Left kidney (tissue), 8 donors: ENCODE measurements at places on chromosomes 16 and 17. TPM values are rescaled to one million over a fixed set of nuclear protein-coding genes. Genes with fewer than 3 reads are reported as not detected.

- no peak for DNase-seq
These were observed 140.6 kb downstream of the CLEC16A start for GRCh38 chr16:11084876-11085485.

GRCh38 chr16:66155933-66156332 lies 210.6 kb upstream of the CDH5 start:
- no peak for DNase-seq

DNA sequence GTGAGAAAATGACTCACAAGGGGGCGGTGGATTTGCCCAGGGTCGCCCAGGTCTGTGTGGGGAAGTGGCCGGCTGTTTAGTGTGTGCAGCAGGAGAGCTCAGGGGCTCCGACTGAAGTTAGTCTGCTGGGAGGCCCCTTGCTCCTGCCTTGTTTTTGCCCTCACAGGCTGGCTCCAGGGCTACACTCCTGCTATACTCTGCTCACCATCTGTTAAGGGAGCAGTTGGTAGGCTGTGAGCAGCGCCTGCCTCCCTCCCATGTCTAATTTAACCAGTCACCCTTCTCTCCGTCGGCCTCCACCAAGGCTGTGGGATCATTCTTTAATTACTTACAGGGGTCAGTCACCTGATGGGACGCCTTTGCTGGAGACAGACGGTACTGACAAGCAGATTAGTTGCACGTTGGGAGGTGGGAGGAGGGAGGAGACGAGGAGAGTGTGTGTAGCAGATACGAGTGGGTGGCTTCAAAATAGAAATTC lies 35.5 kb downstream of the KSR1 start:
- DNase-seq, result peak; percentile 46

- no peak for DNase-seq
These were observed 160.7 kb downstream of the RGS9 start for GRCh38 chr17:65297916-65298315.

- peak; percentile 90 for DNase-seq
These were observed 6.2 kb downstream of the UNKL start for GRCh38 chr16:1408171-1408837.

- no peak for DNase-seq
These were observed 559.8 kb downstream of the WWOX start for GRCh38 chr16:78659216-78659615.

- DNase-seq, result no peak
These were observed 15.9 kb downstream of the CHMP1A start for GRCh38 chr16:89641458-89642119.

Gene HCRT
- not detected for polyA plus RNA-seq

Gene KIF18B
- 19.7 TPM for polyA plus RNA-seq

DNA sequence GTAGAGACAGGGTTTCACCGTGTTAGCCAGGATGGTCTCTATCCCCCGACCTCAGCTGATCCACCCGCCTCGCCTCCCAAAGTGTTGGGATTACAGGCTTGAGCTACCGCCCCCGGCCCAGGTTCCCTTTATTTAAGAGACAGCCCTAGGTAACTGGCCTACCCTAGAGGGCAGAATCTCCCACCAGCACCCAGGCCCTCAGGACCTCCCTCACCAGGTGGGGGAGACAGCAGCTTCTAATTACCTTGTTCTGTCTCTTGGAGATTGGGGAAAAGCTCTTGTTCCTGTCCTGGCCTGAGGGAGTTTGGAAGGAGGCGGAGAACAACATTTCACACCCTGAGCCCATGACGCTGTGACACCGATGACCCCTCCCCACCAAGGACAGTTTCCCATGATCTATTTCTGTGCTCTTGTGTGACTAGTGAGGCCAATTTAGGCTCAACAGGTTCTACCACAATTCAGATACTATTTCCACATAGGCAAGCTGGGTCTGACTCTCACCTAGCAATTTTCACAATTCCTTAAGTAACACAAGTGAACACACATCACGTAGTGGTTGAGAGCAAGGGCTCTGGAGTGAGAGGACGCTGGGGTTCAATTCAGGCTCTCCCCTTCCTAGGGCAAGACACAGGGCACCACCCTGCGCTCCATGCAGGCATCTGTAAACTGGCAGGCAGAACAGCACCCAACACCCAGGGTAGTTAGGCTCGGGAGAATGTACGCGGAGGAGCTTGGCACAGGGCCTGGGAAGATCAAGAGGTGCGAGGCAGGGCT lies 20.4 kb downstream of the HDAC5 start:
- no peak for DNase-seq

Gene C17orf67
- 1.6 TPM for polyA plus RNA-seq

- DNase-seq, result no peak
These were observed 43.4 kb downstream of the MFSD11 start for GRCh38 chr17:76781056-76781982.

Gene ZP2
- 0.08 TPM for polyA plus RNA-seq

GRCh38 chr16:73616166-73616753 lies 568.3 kb upstream of the ZFHX3 start:
- DNase-seq, result no peak

DNA sequence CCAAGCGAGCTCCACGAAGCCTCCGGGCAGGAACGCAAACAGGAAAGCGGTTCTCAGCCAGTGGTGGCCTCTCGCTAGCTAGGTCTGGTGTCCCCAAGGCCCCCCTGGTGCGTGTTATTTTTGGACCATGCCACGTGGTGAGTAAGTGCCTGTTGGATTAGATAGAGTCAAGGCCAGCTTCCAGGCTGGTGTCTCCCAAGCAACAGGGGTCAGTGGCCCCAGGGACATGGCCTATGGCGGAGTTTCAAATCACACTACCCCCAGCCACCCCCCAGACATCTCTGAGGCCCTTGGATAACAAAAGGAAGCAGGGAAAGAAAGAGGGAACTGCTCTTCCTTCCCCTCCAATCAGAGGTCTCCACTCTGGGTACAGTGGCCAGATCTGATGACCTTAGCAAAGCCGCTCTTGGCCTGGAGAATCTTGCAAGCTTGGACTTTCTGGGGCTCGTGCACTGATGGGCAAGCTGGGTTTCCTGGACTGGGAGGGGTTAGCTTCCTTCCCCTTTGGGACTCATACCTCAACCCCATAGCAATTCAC lies 58.2 kb downstream of the MAF start:
- no peak for DNase-seq

- DNase-seq, result peak; percentile 68
These were observed 94.0 kb upstream of the SALL1 start for GRCh38 chr16:51244887-51245657.

Gene CRYM
- 10.4 TPM for polyA plus RNA-seq

- DNase-seq, result no peak
These were observed 643.5 kb downstream of the CDH11 start for GRCh38 chr16:64478252-64478906.

DNA sequence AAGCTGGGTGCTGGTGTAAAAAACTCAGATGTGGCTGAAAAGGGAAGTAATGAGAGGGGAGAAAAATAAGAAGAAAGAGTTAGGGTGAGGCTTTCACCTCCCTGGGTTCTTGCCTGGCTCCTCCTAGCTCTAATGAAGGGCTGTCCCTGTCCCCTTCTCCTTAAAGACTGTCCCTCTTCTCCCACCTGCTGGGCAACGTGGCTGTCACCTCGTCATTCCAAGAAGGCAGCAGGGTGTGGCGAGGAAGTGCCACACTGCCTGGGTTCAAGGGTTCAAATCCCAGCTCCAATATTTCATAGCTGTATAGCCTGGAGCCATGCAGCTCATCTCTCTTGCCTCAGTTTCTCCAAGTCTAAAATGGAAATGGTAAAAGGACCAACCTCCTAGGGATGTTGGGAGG lies 122.5 kb upstream of the CACNG5 start:
- DNase-seq, result no peak

GRCh38 chr16:20886320-20886719 lies 13.8 kb downstream of the DCUN1D3 start:
- no peak for DNase-seq

GRCh38 chr17:74304184-74304583 lies 21.8 kb upstream of the KIF19 start:
- no peak for DNase-seq

GRCh38 chr16:6068063-6068462 lies 970.5 kb upstream of the EEF2KMT start:
- no peak for DNase-seq

- DNase-seq, result no peak
These were observed 36.0 kb downstream of the SOCS3 start for GRCh38 chr17:78323826-78324390.

Gene RASD1
- polyA plus RNA-seq, result 0.73 TPM

- no peak for DNase-seq
These were observed 6.9 kb downstream of the CHST6 start for GRCh38 chr16:75488322-75488721.

DNA sequence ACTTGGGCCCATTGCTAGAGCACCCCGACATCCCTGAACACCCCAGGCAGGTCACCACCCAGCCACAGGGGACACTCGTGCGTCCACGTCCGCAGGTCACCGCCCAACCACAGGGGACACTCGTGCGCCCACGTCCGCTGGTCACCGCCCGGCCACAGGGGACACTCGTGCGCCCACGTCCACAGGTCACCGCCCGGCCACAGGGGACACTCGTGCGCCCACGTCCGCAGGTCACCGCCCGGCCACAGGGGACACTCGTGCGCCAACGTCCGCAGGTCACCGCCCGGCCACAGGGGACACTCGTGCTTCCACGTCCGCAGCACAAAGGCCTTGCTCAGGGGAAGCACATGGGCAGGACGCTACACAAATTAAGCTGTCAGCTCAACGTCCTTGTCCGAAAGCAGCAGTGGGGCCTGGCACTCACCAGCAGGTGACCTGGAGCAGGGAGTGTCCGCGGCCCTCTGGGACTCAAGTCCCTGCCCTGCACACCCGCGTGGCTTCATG lies 17.7 kb downstream of the GALNS start:
- DNase-seq, result no peak

DNA sequence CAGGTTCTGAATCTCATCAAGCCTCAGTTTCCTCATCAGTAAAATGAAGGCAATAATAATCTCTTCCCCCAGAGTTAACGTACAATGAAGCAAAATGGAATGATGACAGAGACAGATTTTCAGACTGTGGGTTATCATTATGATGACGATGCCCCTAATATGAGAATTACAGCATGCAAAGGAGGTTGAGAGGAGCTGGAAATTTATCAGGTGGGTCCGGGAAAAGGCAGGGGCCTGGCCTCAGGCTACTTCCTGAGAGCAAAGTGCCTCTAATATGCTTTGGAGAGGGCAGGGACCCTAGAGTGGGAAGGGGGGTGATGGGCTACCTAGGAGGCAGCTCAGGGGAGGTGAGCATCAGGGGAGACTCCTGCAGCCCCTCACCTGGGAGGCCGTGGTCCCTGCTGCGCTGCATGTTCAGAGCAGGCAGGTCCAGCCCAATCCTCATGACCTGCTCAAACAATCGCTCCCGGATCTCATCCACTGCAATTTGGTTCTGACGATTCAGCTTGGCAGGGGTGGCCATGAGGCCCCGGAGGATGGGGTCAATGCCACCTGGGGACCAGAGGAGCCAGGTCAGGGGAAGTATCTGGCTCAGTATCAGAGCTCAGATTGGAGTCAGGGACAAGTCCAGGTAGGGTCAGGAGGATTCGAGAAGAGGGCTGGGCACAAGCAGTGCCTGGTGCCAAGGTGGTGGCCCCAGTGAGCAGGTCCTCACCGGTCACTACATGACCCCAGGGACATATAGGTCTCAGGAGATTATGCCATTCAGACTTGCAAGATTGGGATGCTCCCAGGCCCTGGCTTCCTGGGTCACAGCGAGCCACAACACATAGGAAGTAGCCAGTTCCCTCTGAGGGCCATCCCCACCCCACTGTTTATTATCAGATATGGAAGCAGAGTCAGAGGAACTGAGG lies 8.1 kb downstream of the MPO start:
- no peak for DNase-seq

Gene DNAH2
- polyA plus RNA-seq, result 0.52 TPM

- DNase-seq, result no peak
These were observed 201.8 kb downstream of the RPTOR start for GRCh38 chr17:80746262-80746935.

DNA sequence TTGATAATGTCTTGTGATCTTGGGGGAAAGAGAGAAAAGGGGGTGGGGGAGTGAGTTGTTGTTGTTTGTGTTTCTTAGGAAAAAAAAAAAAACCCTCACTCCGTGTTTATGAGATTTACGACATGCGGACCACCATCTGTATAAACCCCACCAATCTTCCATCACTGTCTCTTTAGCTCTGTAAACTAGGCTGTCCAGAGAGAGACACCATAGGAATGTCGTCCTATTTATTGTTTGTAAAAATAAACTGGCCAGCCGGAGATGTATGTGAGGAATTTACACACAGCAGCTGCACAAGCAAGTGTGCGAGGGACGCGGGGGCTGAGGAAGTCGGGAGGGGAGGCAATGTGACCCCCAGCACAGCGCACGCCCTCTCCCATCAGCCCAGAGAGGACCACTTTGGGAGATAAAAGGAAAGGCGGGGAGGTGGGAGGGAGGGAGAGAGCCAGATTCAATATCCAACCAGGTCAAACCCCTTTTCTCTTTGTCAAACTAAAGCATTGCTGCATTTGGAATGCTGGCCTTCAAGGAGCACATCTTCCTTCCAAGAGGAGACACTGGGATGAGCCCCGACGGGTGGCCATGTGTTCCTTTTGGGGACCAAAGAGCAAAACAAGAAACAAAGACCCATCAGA lies 136.2 kb upstream of the SALL1 start:
- DNase-seq, result peak; percentile 58

GRCh38 chr17:35184274-35184673 lies 9.9 kb downstream of the SLC35G3 start:
- no peak for DNase-seq

DNA sequence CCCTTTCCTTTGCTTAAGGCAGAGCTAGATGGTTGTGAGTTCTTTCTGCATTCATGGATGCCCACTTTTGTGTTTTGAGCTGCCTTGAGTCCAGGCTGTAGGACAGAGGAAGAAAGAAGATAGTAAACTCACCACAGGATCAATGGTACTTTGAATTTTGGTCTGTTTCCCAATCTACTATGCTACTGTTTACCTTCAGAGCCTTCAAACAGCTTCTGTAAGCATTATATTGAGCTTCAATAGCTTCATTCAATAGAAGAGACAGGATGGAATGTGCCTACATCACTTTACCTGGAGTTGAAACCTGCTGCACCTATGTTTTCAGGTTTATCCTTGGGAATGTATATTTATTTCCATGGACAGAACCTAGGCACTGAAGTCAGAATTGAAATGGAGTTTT lies 397.9 kb upstream of the DYNLRB2 start:
- DNase-seq, result no peak

GRCh38 chr16:63200940-63201339 lies 1164.7 kb upstream of the CDH8 start:
- no peak for DNase-seq

Gene PYY
- 0.22 TPM for polyA plus RNA-seq

GRCh38 chr17:28324267-28324745 lies 5.3 kb downstream of the TMEM97 start:
- DNase-seq, result no peak

- DNase-seq, result no peak
These were observed 36.5 kb downstream of the IRF8 start for GRCh38 chr16:85935391-85935973.

Gene CRYBA1
- not detected for polyA plus RNA-seq

- DNase-seq, result no peak
These were observed 601 bp upstream of the PRSS33 start for GRCh38 chr16:2787961-2788360.
